ENCODE measurements at places on chromosomes 1 and 21. TPM values are rescaled to one million over a fixed set of nuclear protein-coding genes. Genes with fewer than 3 reads are reported as not detected.

MCM3AP gene
- 68.7 TPM for total RNA-seq

PLPPR4 gene
- 0.17 TPM for total RNA-seq

GRIK1 gene
- under 0.01 TPM for total RNA-seq

ITGB2 gene
- total RNA-seq: not detected

RASSF5 gene
- 1.7 TPM for total RNA-seq

PLA2G2F gene
- total RNA-seq: not detected

CFHR4 gene
- total RNA-seq: not detected

FAM163A gene
- not detected for total RNA-seq

TMIGD3 gene
- total RNA-seq: not detected

DOCK7 gene
- total RNA-seq: 74.9 TPM

MROH7 gene
- 1.6 TPM for total RNA-seq

PRAMEF2 gene
- total RNA-seq: not detected

FBLIM1 gene
- 10.7 TPM for total RNA-seq

ARHGEF11 gene
- total RNA-seq: 20.3 TPM

LRRC8D gene
- total RNA-seq: 15.1 TPM

SDC3 gene
- 16.1 TPM for total RNA-seq

WDR64 gene
- total RNA-seq: not detected

LRRN2 gene
- total RNA-seq: 0.34 TPM

SLAMF9 gene
- not detected for total RNA-seq

RPE65 gene
- not detected for total RNA-seq

TTC39A gene
- 0.26 TPM for total RNA-seq

Data from bronchial smooth muscle cell (primary cell).